ENCODE measurements at places on chromosomes 7 and 10. TPM values are rescaled to one million over a fixed set of nuclear protein-coding genes. Genes with fewer than 3 reads are reported as not detected.
A peak's percentile ranks its signal among the peaks of the same experiment; 100 is the strongest.

- H3K4me1 ChIP-seq = no peaks in the 10 kb centered on the region
- H3K36me3 ChIP-seq = no peaks in the 10 kb centered on the region
- H3K27ac ChIP-seq = no peak overlapping the region
These were observed 148.0 kb upstream of the ANK3 start for GRCh38 chr10:60537697-60538096.

- no peaks in the 10 kb centered on the region for H3K36me3 ChIP-seq
- H3K4me3 ChIP-seq = no peak overlapping the region
- H3K4me1 ChIP-seq = no peaks in the 10 kb centered on the region
- no peak for DNase-seq
- H3K27me3 ChIP-seq = no peaks in the 10 kb centered on the region
These were observed 13.6 kb downstream of the PON2 start for GRCh38 chr7:95421000-95421846.

Gene TRIP6
- total RNA-seq = 28.8 TPM

GRCh38 chr7:139840776-139841175 lies 11.7 kb downstream of the TBXAS1 start:
- DNase-seq = no peak
- H3K27ac ChIP-seq = no peak overlapping the region
- no peak overlapping the region for H3K4me3 ChIP-seq
- H3K27me3 ChIP-seq = no peaks in the 10 kb centered on the region
- H3K4me1 ChIP-seq = no peaks in the 10 kb centered on the region

DNA sequence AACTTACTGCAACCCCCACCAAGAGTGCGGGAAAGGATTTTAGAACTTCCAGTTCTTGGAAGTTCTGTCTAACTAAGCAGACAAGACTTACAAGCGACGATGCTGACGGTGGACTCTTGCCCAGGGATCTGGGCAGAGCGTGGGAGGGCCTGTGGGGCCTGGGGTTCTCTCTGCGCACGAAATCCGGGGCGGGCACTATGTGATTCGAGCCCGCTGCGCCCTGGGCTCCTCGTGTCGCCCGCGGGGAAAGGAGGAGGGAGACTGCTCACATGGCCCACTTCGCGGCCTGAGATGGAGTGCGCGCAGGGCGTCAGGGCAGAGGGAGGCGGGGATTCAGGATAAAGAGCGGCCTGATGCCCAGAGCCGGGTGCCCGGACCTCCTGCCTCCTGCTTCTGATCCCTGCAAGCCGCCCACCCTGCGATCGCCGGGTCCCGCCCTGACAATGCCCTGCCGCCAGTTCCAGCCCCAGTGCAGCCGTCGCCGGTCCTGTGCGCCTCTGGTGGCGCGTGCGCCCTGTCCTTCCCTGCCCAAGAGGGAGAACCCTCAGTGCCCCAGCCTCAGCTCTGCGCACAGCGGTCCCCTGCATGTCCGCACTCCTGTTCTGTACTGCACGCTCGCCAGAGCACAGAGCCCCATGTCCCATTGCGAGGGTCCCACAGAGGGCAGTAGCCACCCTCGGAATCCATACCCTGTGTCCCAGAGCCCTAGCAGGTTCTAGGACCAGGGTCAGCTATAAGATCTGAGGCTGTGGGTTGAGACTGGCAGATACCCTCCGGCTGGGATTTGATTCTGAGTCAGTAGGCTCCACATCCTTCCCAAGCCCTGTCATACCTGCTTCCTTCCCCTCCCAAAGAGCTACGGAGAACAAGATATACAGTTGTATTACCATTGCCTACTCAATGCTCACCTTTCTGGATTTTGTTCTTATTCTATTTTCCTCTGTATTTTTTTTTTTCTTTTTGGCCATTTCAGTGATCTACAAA lies 99.4 kb upstream of the TMEM106B start:
- no peaks in the 10 kb centered on the region for H3K4me1 ChIP-seq
- H3K4me3 ChIP-seq = no peak overlapping the region
- H3K27ac ChIP-seq = no peak overlapping the region
- DNase-seq = peak; percentile 22
- no peaks in the 10 kb centered on the region for H3K36me3 ChIP-seq
- peaks cover 5% of the 10 kb centered on the region for H3K27me3 ChIP-seq

DNA sequence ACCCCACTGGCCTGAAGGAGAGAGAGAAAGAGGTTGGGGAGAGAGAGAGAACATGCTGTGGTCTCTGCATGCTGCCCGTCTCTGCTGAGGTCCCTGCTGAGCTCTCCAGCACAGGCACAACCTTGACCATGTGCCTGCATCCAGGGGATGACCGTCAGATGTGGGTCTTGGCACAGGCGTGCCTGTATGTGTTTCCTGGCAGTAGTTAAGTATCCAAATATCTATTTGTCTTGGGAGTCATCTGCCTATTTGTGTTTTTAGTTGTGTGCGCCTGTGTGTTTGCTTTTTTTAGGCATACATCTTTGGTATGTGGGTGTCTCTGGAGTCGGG lies 1.9 kb upstream of the UNC5B start:
- DNase-seq = no peak
- no peaks in the 10 kb centered on the region for H3K36me3 ChIP-seq
- H3K27ac ChIP-seq = no peak overlapping the region
- H3K4me3 ChIP-seq = no peak overlapping the region
- H3K27me3 ChIP-seq = no peaks in the 10 kb centered on the region
